ENCODE measurements at places on chromosomes 11 and 22.

GRCh38 chr11:83299681-83300080 lies 13.5 kb upstream of the CCDC90B start:
- DNase-seq, result no peak

- DNase-seq, result no peak
Measured at GRCh38 chr22:43465291-43466015, 53.6 kb downstream of the MPPED1 start.

DNA sequence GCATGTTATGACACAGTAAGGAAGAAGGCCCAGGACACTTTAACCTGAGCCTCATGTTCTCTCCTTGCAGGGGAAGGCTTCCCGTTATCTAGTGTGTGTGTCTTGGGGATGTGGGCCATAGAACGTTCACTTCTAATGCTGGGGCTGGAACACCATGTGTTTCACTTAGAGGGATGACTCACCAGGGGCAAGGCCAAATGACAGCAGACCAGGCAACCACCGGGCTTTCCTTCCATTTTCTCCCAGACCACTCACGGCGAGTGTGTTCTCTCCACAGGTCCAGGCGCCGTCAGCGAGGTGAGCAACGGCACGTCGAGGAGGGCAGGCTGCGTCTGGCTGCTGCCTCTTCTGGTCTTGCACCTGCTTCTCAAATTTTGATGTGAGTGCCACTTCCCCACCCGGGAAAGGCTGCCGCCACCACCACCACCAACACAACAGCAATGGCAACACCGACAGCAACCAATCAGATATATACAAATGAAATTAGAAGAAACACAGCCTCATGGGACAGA lies 964.4 kb downstream of the NTM start:
- DNase-seq, result no peak

- DNase-seq, result no peak
Measured at GRCh38 chr11:25094085-25094802, 597.4 kb downstream of the LUZP2 start.

GRCh38 chr11:31780078-31780477 lies 31.0 kb downstream of the PAX6 start:
- DNase-seq, result no peak

- no peak for DNase-seq
Measured at GRCh38 chr11:130340671-130341319, 26.1 kb upstream of the ZBTB44 start.

GRCh38 chr11:82557274-82557673 lies 176.4 kb downstream of the FAM181B start:
- DNase-seq, result no peak

GRCh38 chr11:46625406-46625805 lies 8.1 kb downstream of the ATG13 start:
- no peak for DNase-seq

DNA sequence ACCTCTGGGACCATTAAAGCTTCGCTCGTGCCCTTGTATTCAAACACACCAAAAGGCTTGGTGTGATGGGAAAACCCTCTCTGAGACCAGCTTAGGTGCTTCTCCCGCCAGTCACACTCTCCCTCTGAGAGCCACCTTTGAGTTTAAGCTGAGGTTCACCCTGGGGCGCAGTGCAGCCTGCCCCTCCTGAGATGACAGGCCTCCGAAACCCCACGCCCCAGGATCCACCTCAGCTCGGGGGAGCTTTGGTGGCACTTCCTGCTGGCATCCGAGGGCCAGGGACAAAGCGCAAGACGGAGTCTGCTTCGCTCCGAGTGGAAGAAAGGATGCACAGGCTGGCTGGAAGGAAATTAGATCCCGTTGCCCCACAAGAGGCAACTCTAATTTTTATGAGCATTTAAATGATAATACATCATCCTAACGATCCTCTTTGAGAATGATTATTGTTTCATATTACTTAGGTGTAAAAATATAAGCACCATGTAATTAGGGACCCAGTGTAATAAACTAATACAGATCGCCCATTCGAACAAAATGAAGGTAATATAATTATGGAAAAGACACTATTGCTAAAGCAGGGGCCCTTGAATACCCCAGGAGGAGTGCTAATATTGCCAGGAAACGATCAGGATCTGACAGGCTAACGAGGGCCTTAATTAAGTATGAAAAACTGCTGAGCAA lies 134.7 kb downstream of the CEP164 start:
- DNase-seq, result no peak

GRCh38 chr11:1667121-1667850 lies 29.7 kb upstream of the KRTAP5-6 start:
- DNase-seq, result no peak

- no peak for DNase-seq
Measured at GRCh38 chr11:121421149-121421901, 30.8 kb upstream of the SORL1 start.

DNA sequence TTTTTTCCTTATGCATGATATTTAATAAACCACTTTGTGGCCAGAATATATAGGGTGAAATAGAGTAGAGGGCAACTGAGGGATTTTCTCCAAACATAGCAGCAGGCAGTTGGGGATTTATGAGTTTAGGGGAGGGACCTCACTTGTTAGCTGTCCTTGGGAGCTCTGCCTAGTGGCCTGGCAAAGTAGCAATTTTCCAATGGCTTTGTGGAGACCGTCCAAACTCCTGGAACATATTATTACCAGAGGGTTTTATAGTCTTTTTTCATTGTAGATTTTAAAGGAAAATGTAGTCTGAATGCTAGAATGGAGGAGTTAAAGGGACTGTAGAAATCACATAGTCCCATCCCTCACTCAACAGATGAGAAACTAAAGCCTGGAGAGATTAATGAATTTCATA lies 32.3 kb downstream of the AMOTL1 start:
- no peak for DNase-seq

DNA sequence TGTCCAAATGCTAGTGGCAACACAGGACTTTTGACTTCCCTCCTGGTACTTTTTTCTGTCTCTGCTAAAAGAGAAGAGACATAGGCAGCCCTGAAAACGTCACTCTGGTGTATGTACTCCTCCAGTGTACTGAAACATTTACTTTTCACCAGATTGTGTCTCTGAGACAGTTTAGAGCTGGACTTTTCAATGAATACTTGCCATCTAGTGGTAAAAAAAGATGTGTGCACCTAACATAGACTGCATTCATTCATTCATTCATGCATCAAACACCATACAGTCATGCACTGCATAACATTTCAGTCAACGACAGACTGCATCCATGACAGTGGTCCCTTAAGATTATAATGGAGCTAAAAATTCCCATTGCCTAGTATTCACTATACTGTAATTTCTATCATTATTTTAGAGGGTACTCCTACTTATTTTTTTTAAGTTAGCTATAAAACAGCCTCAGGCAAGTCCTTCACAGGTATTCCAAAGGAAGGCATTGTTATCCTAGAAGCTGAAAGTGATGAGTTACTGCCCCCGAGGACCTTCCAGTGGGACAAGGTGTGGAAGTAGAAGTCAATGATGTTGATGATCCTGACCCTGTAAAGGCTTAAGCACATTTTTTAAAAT lies 186.2 kb downstream of the SPON1 start:
- DNase-seq, result no peak

DNA sequence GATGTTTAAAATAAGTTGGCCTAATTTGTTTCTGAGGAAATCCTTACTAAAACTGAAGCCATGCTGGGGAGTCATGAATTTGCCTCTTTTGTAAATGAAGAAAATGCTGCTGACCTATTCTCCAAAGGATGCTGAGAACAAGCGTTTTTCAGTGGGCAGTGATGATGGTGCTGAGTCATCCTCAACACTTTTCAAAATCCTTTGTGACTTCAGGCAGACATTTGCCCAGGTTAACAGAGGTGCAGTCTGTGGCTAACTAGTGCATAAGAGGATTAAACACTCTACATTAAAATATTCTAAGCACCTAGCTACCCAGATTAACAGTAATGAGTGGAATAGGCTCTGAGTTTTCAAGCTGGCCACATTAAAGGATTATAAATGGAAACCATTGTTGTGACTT lies 509.0 kb downstream of the DLG2 start:
- no peak for DNase-seq

- no peak for DNase-seq
Measured at GRCh38 chr11:121456151-121456550, 3.4 kb upstream of the SORL1-AS1 start.

- DNase-seq, result no peak
Measured at GRCh38 chr11:128575174-128575960, 12.0 kb downstream of the ETS1 start.

GRCh38 chr11:36123336-36124101 lies 165.7 kb downstream of the COMMD9 start:
- no peak for DNase-seq

DNA sequence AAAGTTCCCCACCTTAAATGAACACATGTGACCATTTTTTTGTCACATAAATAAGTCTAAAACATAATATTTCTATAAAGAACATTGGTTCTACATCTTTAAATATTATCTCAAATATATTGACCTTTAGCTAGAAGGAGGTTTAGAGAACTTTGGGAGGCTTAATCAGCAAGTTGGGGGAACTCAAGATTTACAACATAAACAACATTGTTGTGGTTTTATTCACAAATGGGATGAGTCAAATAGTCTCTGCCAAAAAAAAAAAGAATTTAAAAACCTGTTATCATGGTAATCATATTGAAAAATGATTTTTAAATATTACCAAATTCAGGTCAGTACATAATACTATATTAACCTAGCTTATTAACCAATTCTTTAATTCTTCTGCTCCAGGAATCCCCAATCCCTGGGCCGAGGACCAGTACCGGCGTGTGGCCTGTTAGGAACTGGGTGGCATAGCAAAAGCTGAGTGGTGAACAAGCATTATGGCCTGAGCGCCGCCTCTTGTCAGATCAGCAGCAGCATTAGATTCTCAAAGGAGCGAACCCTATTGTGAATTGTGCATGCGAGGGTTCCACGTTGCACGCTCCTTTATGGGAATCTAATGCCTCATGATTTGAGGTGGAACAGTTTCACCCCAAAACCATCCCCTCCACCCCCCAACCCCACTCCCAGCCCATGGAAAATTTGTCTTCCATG lies 98.2 kb downstream of the RDX start:
- no peak for DNase-seq

DNA sequence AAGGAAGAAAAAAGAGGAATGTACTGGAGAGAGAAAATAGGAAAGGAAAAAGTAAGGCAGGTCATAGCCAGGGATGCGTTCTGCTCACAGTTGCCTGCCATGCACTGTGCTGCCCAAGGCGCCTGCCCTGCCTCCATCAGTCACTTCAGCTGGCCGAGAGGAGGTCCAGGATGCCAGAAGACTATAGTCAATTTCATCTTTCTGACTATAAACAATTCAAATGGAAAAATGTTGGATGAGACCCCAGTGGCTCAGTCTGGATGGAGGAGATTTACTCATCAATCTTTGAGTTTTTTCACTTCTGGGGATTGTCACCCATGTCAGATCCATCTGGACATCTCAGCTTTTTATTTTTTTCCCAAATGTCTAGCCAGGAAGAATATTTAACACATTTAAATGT lies 36.7 kb upstream of the CLMP start:
- DNase-seq, result no peak

GRCh38 chr11:74980634-74981033 lies 8.1 kb upstream of the NEU3 start:
- no peak for DNase-seq

GRCh38 chr11:57083641-57084385 lies 95.1 kb downstream of the OR5AK2 start:
- no peak for DNase-seq

DNA sequence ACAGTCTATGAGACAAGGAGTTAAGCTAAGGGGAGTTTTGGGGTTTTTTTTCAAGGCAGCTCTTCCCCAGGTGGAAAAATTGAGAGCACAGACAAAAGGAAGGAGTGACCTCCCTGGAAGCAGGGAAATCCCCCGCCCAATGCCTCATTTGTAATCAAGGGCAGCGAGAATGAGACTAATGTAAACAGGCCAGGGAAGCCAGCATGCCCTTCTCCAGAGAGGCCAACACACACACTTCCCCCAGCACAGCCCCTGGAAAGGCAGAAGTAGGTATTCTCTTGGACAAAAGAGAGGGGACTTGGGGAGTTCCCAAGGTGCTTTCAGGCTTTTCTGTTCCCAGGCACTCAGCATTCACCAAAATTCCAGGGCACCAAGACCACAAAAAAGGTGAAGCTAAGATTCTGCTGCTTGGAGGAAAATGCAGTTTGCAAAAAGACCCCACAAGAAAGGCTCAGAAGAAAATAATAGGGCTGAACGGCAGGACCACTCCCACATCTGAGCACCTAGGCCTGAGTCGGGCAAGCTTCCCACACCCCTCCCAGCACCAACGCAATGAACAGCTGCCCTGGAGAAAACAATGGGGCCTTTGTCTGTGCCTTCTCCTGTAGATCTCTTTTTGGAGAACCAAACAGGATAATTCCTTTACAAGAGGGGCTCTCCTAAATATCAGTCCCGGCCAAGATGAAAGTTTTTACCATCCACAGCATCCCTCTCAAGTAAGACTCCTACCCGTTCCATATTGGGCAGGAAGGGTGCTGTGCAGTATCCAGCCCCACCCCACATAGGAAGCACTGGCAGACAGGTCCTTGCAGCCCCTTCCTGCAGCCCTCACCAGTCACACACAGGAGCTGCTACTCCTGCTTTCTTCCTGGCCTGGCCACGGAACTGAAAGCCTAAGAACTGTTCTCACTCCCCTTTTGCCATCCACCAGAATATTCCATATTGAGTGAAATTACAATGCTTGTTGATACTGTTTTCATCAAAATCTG lies 70.7 kb upstream of the AKIP1 start:
- no peak for DNase-seq
